Left forelimb (tissue), 1 donor: ENCODE measurements at places on chromosomes 7 and 10.

DNA sequence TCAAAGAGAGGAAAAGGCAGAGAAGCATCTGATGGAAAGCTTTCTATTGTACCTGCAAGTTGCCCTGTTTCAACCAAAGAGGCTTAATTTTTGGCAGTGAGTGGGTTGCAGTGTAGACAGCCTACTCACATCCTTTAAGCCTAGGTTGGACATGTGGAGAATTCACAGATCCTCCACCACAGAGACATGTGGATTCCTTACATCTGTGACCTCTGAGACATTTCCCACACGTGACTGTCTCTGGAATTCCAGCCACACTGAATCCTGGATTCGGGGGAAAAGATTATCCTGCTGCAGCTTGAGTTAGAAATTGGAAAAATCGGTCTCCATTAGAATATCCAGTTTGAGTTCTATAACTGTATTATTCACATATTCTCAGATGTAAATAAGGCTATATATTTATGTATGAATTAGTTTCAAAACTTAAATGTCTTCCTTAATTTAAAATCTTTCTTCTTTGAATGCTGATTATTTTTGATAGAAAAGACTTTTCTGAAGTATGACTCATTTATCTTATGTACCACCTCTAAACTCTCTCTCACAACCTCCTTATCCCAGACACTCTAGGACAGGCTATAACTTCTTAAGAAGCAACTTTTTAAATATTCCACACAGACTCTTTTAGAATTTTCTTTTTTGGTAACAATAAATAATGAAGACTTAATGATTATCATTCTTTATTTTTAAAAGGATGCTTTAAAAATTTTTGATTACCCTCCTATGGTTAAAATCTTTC, 123.3 kb downstream of the TWIST1 start:
- DNase-seq, result no peak

- no peak for DNase-seq
Observed at GRCh38 chr10:78764436-78764835, 304.3 kb upstream of the ZMIZ1 start.

DNA sequence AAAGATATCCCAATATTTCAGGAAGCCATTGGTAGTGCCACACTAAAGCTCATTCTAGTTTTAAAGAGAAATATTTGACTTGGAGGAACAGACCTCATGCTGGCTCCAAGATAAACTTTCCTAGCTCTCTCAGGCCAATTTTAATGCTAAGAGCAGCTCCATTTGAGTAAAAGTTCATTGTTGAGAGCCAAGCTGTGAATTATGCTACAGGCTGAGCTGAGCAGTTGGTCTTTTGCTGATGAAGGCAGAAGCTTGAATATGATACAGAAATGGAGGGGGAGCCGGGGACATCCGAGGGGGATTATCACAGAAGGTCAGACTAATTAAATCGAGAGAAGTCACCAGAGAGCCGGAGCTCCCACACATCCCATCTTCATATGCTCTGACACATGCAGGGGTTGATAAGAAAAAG, 175.7 kb upstream of the AUTS2 start:
- peak; percentile 68 for DNase-seq

DNA sequence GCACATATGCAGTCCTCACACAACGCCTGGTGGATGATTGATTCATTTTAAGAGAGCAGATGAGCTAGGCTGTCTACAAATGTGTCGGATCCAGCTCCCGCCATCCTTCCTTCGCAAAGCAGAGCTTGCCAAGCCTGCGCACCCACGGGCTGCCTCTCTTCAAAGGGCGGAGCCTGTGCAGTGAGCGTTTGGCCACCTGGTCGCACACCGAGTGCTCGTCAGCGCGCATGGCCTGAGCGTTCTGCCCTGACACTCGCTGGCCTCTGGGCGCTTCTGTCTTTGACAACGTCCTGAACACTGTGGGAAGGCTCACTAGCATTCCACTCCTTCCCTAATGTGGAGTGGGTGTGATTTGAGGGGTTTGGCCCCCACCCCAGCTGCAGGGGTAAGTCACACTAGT, 47.1 kb upstream of the TMEM72 start:
- peak; percentile 75 for DNase-seq

GRCh38 chr7:152984421-152984820, 224.9 kb downstream of the ACTR3B start:
- DNase-seq, result no peak

DNA sequence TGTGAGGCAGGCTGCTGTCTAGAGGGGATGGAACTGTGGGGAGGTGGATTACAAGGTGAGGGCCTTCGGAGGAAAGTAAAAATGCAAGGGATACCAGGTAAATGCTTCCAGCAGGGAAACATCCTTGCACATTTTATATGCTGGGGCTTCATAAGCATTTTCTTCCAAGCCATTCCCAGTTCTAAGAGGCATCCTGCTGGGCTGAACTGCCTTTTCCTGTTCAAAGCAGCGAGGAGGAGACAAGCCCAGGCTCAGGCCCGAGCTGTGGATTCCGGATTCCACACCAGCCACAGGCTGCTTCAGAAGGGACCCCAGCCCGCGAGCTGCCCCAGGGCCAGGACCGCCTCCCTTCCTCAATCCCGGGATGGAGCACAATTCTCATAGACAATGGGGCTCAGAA, 249.7 kb downstream of the TNS3 start:
- no peak for DNase-seq

- no peak for DNase-seq
Observed at GRCh38 chr7:30995536-30995935, 31.8 kb downstream of the GHRHR start.

DNA sequence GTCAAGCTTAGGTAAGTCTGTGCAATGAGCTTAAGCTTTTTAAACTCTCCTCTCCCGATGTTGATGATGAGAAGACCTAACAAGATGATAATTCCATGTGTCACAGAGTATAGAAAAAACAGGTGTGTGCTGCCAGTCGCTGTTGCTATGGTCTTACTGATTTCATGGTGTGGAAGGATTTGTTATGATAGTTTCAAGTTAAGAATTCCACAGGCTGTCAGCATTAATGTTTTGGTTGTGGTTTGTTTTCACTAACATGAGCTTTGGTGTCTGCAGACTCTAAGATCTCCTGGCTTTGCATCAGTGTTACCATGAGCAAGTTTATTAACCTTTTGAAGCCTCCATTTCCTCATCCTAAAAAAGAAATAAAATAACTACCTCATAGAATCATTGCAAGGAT, 123.7 kb downstream of the NSUN6 start:
- DNase-seq, result no peak

- DNase-seq, result no peak
Observed at GRCh38 chr10:88672041-88672440, 7.8 kb downstream of the LIPF start.

GRCh38 chr7:154836021-154836448, 166.9 kb downstream of the PAXIP1 start:
- no peak for DNase-seq

DNA sequence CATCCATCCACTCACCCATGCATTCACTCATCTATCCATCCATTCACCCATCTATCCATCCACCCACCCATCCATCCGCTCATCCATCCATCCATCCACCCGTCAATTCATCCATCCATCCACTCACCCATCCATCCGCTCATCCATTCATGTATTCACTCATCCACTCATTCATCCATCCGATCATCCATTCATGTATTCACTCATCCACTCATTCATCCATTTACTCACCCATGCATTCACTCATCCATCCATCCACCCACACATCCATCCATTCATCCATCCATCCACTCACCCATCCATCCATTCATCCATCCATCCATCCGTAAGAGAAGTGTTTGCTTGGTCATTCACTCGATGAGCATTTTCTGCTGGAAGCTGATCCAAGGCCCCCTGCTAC, 8.7 kb upstream of the PSMG3 start:
- DNase-seq, result no peak

- no peak for DNase-seq
Observed at GRCh38 chr10:82267014-82267413, 392.0 kb downstream of the NRG3 start.

DNA sequence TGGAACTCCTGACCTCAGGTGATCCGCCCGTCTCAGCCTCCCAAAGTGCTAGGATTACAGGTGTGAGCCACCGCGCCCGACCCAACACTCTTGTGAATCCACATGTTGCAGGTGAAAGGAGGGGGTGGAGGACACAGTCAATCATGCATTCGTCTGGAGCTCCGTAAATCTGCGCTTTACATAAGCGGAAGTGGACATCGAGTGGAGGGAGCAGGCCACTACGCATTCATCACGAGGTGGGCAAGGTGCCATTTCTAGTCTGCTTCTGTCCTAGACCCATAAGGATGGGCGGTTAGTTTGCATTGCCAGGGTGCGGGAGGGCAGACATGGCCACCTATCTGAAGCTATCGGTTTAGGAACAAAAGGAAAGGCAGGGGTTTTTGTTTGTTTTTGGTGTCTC, 225.2 kb upstream of the TCERG1L start:
- DNase-seq, result no peak

DNA sequence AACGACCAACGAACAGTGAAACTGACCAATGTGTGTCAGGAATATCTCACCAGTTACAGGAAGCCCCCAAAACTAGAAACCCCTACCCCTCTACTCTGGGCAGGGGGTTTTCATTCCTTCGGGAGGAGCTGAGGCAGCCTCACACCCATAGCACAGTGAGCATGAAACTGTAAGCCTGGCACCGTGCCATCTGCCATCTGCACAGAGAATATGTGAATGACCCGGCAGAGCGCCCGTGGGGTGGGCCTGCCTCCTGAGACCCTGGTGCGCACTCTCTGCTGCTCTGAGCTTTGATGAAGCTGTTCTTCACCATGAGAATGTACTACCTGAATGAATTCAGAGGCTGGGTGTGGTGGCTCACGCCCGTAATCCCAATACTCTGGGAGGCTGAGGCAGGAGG, 27.1 kb downstream of the DAGLB start:
- DNase-seq, result no peak

DNA sequence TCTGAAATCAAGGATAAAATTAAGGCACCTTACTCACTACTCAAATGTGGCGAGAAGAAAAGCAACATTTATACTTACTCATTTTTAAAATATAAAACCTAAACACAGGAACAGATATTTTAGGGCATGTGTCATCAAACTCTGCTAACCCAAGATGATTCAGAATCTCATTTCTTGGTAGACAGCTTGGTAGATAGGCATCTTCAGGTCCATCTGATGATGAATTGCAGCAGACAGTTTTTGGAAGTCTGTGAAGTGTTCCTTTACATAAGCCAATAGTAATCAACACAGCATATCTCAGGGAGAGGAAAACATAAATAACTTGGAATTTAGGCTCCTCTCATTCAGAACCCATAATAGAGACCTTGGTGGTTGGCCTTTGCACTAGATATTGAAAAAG, 3.4 kb downstream of the HIPK2 start:
- no peak for DNase-seq

DNA sequence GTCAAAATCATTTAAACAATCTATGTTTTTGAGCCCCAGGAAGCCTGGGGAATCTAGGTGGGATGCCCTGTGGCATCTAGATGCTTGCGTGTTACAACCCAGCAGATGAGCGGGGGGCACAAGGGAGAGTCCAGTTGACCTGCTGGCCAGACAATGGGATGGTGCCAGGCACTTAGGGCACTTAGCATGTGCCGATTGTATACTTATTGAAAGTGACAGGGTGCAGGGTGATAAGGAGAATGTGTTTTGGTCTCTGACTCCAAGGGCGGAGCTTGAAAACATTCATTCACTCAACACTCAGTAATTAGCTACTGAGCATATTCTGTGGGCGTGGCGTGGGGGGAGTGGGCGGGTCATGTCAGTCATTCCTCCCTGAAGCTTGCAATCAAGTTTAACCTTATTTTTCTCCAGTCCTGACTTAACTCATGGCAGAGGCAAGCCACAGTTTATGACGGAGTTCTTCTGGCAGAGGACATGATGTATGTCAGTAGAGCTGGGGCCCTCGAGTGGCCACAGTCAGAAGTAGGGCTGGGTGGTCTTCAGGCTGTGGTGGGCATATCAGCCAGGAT, 115.1 kb downstream of the PRKCQ start:
- no peak for DNase-seq

GRCh38 chr10:101771380-101771779, 4.5 kb downstream of the FGF8 start:
- DNase-seq, result no peak

DNA sequence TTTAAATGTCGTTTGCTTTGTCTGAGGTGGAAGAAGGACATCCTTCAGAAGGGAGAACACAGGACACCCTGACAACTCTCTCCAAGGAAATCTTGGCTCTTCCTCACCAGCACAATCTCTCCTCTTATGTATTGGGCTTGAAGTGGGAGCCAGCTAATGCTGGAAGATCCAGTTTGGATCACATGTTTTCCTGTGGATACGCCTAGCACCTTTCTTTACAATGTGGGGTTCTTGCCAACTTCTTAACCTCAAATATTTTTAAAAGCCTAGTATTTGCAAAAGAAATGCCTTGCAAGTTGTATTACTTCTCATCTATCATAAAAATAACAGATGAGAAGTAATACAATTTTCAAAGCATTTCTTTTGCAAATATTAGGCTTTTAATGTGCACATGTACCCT, 76.4 kb downstream of the FRMD4A start:
- no peak for DNase-seq

DNA sequence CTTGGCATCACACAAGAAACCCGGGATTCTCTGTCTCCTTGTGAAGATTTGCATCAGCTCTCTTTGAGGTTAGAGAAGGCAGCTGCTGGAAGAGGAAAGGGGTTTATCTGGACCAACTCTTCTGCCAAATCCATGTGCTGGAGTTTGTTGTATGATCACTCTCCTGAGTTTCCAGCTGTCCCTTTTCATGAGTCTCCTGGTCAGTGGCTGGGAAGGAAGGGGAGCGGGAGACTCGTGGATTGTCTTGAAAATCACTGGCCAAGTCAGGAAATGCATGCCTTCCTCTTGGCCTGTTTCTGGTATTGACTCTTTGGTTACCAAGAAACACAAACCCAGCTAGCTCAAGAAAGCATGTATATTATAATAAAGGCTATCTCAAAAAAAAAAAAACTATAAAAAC, 38.8 kb downstream of the TACR2 start:
- no peak for DNase-seq

DNA sequence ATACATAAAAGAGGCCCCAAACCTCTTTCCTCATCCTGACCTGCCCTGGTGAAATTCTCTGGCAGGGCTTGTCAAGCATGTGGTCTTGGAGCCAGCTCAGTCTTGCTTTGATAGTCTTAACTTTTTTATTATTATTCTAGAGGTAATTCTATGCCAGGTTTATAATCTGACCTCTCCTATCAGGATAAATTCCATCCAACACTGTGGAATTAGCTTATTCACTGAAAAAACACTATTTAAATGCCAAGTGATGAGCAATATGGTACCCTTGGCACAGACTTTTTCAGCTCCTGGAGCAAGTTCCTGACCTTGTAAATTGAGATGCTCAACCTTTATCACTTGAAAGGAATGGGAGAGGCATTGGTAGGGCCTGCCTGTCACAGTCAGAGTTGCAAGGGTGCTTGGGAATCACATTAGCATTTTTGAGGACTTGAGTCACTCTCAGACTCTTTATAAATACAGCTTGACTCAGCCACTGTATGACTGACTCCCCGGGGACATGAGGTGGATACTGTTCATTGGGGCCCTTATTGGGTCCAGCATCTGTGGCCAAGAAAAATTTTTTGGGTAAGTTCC, at the start of gene CPA4:
Gene CPA4, plus strand, starts transcription at position 480 of the 576 bp plus-strand sequence. Its CDS starts 20 bp downstream, at position 500.
- no peak for DNase-seq

- no peak for DNase-seq
Observed at GRCh38 chr7:34107276-34107675, 201.9 kb downstream of the BMPER start.
